ENCODE measurements at places on chromosomes 11 and 22.

DNA sequence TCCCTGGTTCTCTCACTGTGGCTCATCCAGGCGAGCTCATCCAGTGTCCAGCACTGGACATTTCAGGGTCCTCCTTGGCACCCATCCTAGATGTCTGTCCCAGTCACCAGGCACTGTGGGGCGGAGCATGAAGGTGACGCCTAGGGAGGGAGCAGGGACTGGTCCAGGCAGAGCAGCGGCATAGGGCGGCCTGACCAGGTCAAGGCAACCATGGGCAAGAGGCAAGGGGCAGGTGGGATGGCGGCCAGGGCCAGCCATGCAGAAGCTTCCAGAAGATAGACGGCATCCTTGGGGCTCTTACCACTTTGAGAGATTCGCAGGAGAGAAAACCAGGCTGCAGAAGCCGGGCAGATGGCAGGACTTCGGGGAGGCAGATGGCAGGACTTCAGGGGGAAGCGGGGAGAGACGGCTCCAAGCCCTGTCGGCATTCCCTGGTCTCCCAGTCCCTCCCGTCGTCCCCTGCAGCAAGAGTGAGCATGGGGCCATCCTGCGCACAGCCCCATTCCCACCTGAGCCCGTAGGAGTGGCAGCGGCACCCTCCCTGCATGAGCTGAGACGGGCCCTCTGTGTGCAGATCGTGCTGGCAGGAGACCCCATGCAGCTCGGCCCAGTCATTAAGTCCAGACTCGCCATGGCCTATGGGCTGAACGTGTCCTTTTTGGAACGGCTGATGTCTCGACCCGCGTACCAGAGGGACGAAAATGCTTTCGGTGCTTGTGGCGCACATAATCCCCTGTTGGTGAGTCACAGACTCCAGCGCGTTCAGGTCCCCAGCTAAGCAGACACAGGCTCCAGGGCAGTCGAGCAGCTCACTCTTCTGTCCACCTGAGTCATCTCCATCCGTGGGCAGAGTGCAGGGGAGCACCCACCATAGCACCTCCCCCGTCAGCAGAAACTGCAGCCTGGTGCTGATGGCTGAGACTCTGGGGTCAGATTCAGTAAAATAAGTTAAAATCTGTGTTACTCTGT, 20.1 kb upstream of the PANX2 start:
- DNase-seq = no peak

GRCh38 chr11:1281326-1281973, 28.0 kb downstream of the TOLLIP start:
- no peak for DNase-seq

- DNase-seq = no peak
These were observed 12.6 kb downstream of the IL10RA start for GRCh38 chr11:117998664-117999353.

DNA sequence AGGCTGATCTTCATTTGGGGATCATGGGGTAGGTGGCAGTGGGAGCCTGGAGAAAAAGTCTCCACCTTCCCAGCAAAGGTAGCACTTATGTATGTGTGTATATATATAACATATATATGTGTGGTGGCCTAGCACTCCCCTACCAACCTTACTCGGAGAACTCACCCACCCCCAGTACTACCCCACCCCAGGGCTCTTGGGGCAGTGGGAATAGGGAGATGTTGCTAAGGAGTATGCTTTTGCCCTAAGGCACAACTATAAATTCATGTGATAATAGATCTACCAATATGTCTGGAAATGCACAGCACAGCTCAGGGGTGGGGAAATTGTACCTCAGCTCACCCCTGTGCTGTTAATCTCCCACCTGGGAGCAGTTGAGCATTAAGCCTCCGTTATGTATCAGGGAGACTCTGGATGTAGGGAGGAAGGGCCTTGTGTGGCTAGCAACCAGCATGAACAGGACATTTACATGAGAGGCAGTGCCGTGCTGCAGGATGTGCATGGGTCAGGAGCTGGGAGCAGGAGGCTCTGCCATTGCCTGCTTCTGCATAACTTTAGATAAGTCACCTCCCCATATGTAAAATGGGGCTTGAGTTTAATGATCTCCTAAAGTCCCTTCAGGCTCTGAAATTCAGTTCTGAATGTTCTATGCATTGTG, 57.3 kb downstream of the C11orf91 start:
- no peak for DNase-seq

GRCh38 chr11:32101791-32102190, 10.9 kb downstream of the RCN1 start:
- DNase-seq = no peak

DNA sequence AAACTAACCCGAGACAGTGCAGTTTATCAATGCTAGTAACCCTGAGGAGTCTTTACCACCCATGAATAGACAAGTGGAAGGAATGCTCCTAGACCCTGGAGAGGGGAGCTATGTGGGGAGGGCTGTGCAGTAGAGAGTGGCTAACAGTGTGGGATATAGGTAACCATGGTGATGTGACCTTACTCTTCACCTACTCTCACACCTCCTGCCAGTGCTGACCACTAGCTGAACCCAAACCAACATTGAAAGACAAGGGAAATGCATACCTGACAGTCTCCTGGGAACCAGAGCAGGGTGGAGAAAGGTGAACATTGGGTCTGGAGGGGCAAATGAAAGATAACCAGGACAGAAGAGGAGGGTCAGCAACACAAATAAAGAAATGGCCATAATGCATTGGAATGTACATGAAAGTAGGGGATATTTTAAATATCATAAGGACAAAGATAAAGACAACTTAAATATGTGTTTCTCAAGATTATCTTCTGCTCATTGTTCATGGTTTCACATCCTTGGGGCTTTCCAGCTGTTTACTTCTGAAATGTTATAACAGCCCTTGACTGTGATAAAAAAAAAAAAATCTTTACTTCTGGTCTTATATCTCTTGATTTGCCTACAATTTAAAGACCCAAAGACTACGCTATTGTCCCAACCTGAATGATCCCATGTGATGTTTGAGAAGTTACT, 983.3 kb upstream of the TENM4 start:
- no peak for DNase-seq

DNA sequence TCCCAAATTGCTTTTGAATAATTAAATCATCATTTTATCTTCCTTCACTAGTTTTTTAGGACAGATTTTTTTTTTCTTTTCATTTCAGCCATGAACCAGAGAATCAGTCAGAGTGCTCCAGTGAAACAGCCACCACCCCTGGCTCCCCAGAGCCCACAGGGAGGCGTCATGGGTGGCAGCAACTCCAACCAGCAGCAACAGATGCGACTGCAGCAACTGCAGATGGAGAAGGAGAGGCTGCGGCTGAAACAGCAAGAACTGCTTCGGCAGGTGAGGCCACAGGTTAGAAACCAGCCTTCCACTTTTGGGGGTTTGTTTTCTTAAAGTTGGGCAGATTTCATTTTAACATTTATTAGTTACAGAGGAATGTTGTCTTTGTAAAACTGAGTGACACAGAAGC, 95.6 kb downstream of the YAP1 start:
- DNase-seq = no peak

- no peak for DNase-seq
These were observed 21.9 kb downstream of the SBF2 start for GRCh38 chr11:10272132-10272531.

- no peak for DNase-seq
These were observed 1.4 kb downstream of the USP47 start for GRCh38 chr11:11843211-11843621.

GRCh38 chr11:3958281-3958680, 102.8 kb downstream of the STIM1 start:
- no peak for DNase-seq

DNA sequence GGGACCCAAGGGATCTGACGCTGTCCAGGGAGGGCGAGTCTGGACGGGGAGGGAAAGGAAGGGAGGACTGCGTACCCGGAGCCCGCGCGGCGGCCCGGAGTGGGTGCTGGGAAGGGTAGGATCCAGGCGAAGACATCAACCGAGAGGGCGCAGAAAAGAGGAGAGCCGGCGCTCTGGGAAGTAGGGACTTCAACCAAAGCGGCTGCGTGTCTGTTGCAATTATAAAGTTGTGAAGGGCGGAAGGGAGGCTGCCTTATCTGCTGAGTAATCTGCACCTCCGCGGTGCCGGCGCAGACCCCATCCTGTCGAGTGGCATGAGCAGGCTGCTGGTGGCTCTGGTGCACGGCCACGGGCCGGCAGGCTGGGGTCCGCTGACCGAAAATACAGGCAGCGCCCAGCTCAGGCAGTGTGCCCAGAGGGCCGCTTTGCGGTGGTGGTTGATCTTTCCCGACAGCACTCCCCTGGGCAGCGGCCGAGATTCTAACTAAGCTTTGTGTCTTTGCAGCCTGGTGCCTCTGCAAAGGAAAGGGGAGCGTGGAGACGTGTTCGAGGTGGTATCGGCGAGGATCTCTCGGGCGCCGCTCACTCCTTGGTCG, 978 bp downstream of the C11orf87 start:
- no peak for DNase-seq

DNA sequence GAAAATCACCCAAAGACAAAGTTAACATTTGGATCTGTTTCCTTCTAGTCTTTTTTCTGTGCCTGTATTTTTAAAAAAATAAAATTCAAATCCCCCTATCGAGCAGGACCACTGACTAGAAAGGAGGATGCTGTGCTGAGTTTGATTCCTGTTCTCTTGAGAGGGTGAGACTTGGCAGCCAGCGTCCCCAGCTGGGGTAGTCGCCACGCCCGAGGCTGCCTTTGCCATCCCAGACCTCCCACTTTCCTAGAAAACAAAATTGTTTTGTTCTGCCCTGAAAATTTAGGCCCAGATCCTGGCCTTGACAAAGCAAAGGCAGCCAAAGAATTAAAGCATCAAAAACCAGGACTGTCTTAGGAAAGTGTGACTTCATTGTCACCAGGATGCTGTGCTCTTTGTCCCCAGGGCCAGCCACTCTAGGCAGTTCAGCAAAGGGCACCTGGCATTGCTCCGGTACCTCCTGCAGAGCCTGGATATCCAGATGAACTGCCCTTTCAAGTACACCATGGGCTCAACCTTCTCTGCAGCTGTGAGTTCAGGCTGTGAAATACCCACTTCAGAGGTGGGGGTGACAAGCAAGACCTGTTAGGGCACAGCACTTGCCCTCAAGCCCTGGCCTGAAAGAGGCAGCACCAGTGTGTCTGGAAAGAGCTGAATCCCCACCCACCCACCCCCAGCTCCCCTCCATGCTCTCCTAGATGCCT, 44.6 kb downstream of the KCNQ1OT1 start:
- DNase-seq = no peak

DNA sequence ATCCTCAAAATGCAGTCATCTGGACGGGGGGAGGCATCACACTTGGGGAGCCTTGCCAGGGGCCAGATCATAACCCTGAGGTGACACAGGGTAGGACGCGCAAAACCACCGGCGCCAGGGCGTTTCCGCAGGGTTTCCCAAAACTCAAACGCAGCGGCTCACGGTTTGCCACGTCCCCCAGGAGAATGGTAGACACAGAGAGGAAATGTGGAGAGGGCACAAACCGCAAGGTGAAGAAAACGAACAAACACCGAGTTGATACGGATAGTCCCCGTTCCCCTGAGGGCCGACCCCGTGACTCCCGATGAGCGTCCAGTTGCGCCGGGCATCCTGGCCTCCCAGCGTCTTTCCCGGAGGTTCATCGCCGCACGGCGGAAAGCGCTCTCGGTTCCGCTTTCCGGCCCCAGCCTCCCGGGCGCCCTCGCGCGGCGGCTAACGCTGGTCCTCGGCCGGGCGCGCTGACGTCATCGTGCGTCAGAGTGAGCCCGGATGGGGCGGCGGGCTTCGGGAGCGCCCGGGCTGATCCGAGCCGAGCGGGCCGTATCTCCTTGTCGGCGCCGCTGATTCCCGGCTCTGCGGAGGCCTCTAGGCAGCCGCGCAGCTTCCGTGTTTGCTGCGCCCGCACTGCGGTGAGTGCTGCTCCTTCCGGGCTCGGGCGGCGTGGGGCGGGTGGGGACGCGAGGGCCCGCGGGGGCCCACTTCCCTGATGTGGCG, at the start of gene BIRC2:
Gene BIRC2 (plus strand): TSS at position 467 of the 714 bp plus-strand sequence. CDS start 2,641 bp downstream, outside the sequence.
- peak; percentile 78 for DNase-seq

DNA sequence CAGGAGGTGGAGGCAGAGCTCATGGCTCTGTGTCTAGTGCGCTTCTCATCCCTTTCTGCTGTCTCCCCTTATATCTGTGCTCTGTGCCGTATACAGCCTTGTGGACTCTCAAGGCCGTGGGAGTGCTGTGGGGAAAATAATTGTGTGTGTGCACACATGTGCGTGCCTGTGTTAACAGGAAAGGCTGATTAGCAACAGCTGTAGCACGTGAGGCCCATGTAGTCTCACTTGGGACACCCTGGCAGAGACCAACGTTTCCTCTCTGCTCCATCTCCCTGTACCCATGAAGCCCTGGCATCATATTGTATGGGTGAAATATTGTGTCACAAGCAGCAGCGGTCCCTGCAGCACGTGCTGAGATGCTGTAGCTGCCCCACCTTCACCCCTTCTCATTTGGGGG, 109.3 kb downstream of the LRRC32 start:
- no peak for DNase-seq

DNA sequence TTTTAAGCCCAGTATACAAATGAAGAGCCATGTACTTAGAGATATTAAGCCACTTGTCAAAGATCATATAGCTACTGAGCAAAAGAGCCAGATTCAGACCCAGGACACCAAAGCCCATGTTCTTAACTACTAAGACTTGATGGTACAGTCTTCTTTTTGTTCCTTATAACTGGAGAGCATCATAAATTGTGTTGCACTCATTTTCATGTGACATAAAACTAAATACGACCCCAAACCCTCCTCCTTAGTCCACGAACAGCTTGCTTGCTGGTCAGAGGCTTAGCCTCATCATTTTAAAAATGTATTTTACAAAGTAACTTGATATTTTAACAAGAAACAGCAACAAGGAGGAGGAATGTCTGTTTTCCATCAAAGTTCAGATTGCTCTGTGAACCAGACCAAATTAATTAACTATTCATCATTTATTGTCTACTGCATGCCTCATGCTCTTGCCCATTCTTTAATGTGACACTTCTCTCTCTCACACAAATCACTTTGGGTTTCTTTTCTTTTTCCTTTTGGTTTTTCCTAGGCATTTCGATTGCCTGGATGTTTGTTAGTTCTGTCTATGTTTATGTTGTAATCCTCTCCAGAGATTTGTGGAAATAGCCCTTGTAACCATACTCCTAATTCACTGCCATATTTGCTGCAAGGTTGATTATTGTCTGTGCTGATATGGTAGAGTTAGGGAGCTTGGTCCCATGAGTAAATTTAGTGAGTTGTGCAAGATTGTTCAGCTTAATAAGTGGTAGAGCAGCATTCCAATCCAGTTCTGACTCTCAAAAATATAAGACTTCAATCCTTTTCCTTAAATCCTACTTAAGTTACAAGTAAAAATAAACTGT, 8.4 kb upstream of the ARHGAP20 start:
- DNase-seq = no peak

DNA sequence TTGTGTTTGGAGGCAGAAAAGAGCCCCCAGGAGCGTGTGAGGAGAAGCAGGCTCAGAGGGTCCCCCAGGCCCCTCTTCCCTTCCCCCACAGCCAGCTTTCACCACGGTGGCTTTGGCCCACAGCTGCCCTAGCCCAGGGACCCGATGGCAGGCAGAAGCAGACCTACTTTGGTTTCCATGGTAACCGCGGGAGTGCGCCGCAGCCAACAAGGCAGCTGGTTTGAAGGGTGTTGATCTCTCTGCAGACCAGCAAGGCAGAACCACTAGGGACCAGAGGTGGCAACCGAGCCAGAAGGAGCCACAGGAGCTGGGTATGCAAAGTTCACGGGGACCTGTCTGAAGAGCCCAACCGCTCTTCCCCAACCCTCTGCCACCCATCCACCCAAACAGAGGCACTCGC, 69.4 kb downstream of the BUD13 start:
- no peak for DNase-seq

Measured in Panc1 (cell line).